H4 (cell line): ENCODE measurements at places on chromosomes 5 and 9. TPM values are rescaled to one million over a fixed set of nuclear protein-coding genes. Genes with fewer than 3 reads are reported as not detected.

MSX2 gene
- 71.1 and 73.6 TPM in 2 replicates for total RNA-seq

SLC1A1 gene
- total RNA-seq, result 2.5 and 3.0 TPM in 2 replicates

SPINK6 gene
- not detected in 2 replicates for total RNA-seq

CRHBP gene
- not detected in 2 replicates for total RNA-seq

IL9 gene
- total RNA-seq, result not detected in 2 replicates

SSBP2 gene
- total RNA-seq, result 73.4 and 109 TPM in 2 replicates

GLDC gene
- 0.04 TPM in 1 of 2 replicates, not detected in the other for total RNA-seq

FSTL4 gene
- 0.14 and 0.47 TPM in 2 replicates for total RNA-seq

NMUR2 gene
- not detected in 2 replicates for total RNA-seq

ZNF366 gene
- total RNA-seq, result 0.35 TPM in 1 of 2 replicates, not detected in the other

FAXDC2 gene
- total RNA-seq, result 0.81 and 3.2 TPM in 2 replicates

KLHL3 gene
- 0.27 and 0.37 TPM in 2 replicates for total RNA-seq

WDR38 gene
- not detected in 2 replicates for total RNA-seq

PDE6A gene
- 0.02 TPM in 1 of 2 replicates, not detected in the other for total RNA-seq

GRCh38 chr5:56552612-56553268, 262.6 kb upstream of the MAP3K1 start:
- DNase-seq, result no peak

- DNase-seq, result peak; percentile 17
Measured at GRCh38 chr5:95959888-95960666, 1.6 kb downstream of the ELL2 start.

DNA sequence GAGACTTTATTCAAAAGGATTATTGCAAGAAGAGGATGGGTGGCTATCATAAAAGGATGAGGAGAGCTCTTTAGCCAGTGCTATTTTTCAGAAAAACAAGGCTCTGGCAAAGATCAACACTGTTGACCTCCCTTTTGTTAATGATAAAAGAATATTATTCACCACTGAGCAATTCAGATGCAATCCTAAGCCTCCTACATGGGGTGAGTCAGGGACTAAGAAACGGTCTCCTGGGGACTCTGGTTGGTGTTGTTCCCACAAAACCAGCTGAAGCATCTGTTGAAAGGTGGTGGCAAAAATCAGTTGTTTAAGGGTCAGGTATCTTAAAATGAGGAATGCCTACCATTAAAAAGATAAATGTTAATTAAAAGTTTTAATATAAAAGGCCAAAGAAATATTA, 7.7 kb upstream of the GCNT1 start:
- no peak for DNase-seq

DNA sequence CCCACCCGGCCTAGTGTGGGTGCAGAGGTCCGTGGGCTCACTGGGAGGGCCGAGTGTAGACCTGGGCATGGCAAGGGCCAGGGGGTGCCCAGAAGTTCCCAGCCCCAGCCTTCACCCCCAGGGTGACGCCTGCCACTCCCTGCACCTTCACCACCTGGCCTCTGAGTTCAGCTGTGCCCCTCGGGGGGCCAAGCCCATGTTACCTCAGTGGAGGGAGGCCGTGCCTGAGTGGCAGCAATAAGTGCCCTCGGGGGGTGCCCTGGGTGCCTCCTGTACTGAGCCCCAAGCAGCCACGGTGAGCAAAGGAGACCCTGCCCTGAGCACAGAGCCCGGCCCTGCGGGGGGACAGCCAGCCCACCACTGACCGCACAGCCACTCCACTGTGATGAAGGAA, 10.3 kb upstream of the FCN2 start:
- no peak for DNase-seq

- DNase-seq, result no peak
Measured at GRCh38 chr9:102355982-102356381, 617.5 kb upstream of the GRIN3A start.

DNA sequence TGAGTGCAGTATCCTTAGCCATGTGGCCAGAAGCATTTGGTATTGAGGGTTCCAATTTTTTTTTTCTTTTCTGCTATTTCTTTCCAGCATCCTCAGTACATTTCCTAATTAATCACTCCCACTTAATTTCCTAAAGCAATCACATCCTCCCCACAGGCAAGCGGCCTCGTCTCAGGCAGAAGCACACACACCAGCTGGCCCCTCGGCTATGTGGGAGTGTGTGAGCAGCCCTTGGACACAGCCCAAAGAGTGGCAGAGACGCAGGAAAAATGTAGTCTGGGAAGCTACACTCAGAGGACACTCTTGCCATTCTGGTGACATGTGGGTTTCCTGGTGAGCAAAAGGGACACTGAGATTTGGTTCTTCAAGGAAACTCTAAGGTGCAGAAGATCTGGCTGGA, 20.7 kb downstream of the SLIT3 start:
- no peak for DNase-seq

GRCh38 chr5:39714036-39714698, 289.4 kb upstream of the DAB2 start:
- DNase-seq, result peak; percentile 78

- DNase-seq, result no peak
Measured at GRCh38 chr9:84759300-84759750, 89.8 kb downstream of the NTRK2 start.

DNA sequence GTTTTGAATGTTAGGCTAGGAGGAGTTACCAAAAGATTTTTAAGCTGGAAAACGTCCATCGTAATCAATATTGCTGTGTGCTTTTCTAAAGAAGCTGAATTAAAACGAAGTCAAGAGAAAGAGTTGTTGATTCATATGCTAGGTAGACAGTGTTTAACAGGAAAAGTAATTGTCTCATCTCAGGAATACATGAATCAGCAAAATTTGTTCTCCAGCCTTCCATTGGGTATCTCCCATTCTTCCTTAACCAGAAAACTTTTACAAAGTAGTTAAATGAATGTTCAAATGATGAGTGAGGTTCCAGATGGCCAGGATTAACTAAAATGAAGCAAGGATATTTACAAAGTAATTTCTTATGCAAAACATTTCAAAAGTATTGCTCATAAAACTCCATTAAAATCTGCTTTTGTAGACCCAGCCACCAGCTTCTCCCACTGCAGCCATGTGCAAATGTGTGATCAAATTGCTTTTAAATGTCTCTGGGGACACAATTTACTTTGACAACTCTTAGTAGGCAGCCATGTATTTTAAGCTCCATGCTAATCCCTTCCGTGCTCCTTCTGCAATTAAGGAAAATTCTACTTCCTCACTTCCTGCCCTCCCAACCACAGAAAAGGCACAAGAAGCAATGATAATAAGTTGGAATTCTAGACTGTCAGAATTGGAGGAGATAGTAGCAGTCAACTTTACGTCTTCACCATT, 121.2 kb downstream of the HTR4 start:
- no peak for DNase-seq

DNA sequence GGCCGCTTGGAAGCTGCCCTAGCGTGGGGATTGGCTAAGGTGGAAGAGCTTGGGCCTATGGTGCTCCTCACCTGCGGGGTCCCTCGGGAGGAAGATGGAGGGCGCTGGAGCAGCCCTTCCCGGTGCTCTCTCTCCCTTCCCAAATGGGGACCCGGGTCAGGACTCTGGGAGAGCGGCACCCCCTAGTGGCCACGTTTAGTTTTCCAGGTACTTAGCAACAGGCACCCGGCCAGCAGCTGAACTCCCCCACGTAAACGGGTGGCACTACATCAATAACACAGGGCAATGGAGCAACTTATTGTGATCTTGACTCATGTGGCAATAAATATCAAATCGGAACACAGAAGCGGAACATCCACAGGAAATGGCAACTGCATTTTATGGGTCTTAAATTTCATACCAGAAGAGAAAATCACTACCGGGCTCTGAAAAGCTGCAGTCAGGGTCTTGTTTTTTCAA, 316.6 kb downstream of the AGTPBP1 start:
- peak; percentile 31 for DNase-seq

DNA sequence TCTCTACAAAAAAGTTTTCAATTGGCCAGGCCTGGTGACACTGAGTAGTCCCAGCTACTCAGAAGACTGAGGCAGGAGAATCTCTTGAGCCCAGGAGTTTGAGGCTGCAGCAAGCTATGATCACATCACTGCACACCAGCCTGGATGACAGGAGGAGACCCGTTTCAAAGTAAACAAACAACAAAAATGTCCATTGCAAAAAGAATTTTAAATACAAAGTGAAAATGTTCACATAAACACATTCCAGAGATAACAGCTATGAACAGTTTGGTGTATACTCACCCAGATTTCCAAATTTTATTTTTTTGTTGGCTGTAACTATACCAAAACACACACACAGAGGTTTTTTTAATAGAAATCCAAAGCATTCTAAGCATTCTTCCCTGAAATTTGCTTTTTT, 39.8 kb downstream of the ADRA1B start:
- no peak for DNase-seq

DNA sequence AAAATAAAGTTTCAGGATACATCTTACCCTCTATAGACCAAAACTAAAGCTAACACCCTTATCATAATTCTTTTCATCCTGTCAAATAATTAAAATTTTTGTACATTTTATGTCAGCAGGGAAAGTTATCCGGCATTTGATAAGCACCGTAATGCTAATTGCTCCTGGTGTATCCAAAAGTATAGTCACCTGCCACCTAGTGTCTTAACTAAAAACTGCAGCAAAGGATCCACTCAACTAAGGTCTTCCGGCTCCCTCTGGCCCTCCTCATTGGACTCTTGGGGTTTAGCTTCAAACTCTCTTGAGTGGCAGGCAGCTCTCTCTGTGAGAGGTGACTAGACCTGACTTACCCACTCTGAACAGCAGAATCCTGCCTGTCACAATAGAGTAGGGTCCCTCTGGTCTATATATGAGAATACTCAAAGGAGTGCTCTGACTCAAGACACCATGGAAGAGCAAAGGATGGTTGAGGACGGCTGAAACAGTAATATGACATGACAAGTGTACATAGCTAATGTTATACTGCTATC, 60.4 kb upstream of the CAST start:
- DNase-seq, result peak; percentile 71

- no peak for DNase-seq
Measured at GRCh38 chr9:128252317-128253139, 23.3 kb downstream of the GOLGA2 start.

GRCh38 chr5:14266686-14267085, 123.5 kb downstream of the TRIO start:
- DNase-seq, result no peak

GRCh38 chr9:11931109-11931508, 762.1 kb upstream of the TYRP1 start:
- no peak for DNase-seq

GRCh38 chr5:170444181-170444580, 55.0 kb upstream of the KCNMB1 start:
- no peak for DNase-seq

- no peak for DNase-seq
Measured at GRCh38 chr9:92617951-92618510, 51.9 kb downstream of the IPPK start.

DNA sequence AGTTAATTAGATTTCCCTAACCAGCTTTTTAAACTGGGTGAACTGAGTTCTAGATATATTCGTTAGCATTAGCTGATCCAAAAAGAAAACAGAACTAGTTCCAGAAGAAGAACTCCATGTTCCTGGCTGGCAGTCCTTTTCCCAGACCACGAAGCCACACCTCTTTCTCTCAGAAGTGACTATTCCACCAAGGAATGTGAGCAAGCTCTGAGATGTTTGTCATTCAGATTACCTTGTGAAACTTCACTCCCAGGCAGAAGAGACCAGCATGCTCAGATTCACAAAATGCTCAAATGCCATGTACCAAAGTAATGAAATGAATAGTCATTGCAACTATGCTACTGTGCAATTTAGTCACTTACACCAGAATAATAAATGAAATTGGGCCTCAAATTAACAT, 4.4 kb upstream of the SSBP2 start:
- peak; percentile 87 for DNase-seq

DNA sequence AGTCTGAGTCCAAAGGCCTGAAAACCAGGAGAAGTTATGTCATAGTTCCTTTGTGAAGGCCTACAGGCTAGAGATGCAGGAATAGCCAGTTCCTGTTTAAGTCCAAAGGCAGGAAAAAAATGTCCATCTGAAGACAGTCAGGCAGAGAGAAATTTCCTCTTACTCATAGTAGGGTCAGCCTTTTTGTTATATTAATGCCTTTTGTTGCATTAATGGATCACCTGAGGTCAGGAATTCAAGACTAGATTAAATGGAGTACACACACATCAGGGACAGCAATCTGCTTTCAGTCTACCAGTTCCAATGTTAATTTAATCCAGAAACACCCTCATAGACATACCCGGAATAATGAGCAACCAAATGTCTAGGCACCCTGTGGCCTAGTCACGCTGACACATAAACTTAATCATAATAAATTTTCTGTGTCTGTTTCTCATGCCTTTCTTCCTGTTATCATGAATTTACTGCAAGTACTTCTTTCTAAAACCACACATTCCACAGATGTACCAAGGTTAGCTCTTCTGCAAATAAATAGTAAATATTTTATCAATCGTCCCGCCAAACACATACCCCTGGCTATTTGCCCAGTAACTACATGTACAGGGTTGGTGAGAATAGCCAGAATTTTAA, 703.9 kb downstream of the EFNA5 start:
- DNase-seq, result no peak

DNA sequence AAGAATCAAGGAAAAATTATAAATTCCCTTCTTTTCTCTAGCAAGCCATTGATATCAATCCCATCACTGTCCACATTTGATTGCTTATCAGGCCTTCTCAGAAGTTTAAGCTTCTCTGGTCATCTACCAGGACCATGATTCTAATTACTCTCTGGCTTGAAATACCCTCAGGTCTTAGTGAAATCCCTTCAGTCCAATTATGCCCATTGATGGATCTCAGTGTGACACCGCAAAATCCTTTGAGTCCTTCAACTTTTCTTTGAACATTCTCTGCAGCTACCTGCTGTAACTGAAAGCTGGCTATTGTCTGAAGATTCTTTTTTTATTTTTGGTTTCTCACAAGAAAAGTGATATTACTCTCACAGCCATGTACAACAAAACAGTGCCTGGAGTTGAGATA, 3.0 kb upstream of the CDH9 start:
- no peak for DNase-seq

GRCh38 chr5:172721455-172722326, 49.3 kb downstream of the DUSP1 start:
- no peak for DNase-seq

GRCh38 chr5:170642776-170643436, 139.1 kb downstream of the KCNIP1 start:
- DNase-seq, result no peak

- DNase-seq, result no peak
Measured at GRCh38 chr9:95991326-95991725, 115.8 kb downstream of the ERCC6L2 start.

DNA sequence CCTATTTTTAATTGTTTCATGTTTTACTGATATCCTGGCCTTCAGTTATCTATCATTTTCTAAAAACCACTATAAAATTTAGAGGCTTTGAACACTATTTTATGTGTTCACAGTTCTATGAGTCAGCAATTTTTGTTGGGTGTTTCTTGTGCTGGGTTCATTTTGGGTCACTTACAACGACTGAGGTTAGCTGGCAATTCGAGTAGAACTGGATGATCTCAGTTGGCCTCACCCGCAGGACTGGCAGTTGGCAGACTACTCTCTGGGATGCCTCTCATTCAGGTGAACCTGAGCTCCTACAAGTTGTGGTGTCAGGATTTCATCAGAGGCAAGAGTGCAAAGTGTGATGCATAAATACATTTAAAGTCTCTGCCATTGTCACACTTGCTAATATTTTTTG, 151.0 kb upstream of the PAPPA start:
- DNase-seq, result peak; percentile 77

GRCh38 chr5:134178096-134178419, 1.3 kb upstream of the SKP1 start:
- DNase-seq, result no peak
